ENCODE measurements at places on chromosomes 2 and 18. TPM values are rescaled to one million over a fixed set of nuclear protein-coding genes. Genes with fewer than 3 reads are reported as not detected.

DNA sequence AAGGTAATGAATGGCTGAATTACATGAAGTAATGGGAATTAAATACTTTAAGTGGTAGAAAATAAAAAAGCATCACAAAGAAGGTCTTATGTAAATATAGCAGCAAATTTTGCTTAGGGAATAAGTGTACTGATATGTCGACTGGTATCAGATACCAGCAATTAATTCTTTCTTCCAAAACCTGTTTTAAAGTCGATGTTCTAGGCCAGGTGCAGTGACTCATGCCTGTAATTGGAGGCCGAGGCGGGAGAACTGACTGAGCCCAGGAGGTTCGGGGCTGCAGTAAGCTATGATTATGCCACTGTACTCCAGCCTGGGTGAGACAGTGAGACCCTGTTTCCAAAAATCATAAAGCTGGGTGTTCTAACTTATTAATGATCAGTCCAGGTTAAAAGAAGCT lies 30.3 kb downstream of the SP3 start:
- H3K36me3 ChIP-seq = no peaks in the 10 kb centered on the region
- peaks cover 55% of the 10 kb centered on the region for H3K4me1 ChIP-seq
- H3K27me3 ChIP-seq = no peaks in the 10 kb centered on the region
- DNase-seq = no peak
- no peak overlapping the region for H3K4me3 ChIP-seq

- H3K36me3 ChIP-seq = no peaks in the 10 kb centered on the region
- H3K27me3 ChIP-seq = no peaks in the 10 kb centered on the region
- no peaks in the 10 kb centered on the region for H3K4me1 ChIP-seq
- no peak overlapping the region for H3K27ac ChIP-seq
- no peak for DNase-seq
These were observed 213.7 kb downstream of the TSN start for GRCh38 chr2:121969166-121969565.

- no peak overlapping the region for H3K27ac ChIP-seq
- H3K4me3 ChIP-seq = no peak overlapping the region
- H3K4me1 ChIP-seq = no peaks in the 10 kb centered on the region
- no peaks in the 10 kb centered on the region for H3K36me3 ChIP-seq
These were observed 45.9 kb upstream of the NYAP2 start for GRCh38 chr2:225353579-225354085.

DNA sequence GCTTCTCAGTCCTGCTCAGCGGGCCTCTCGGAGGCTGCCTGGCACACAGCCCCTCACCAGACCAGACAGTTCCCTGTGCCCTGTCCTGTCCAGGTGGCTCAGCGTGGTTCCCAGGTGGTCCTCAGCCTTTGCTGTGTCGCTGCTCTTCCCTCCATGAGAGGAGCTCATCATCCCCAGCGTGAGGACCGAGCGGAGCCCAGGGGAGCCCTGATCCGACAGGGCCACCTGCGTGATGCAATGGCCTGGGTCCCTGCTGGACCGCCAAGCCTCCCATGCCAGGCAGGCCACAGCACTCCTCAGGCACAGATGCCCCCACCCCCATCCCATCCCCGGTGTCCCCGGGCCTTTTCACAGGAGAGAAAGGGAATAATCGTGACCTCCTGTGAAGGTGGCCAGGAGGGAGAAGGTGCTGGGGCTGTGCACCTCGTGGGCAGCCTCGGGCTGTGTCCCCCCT lies 4.3 kb downstream of the GPC1 start:
- H3K36me3 ChIP-seq = no peaks in the 10 kb centered on the region
- peaks cover 22% of the 10 kb centered on the region for H3K27me3 ChIP-seq
- H3K27ac ChIP-seq = no peak overlapping the region
- H3K4me1 ChIP-seq = peaks cover 9% of the 10 kb centered on the region
- H3K4me3 ChIP-seq = no peak overlapping the region

- H3K27ac ChIP-seq = no peak overlapping the region
- no peaks in the 10 kb centered on the region for H3K36me3 ChIP-seq
- no peaks in the 10 kb centered on the region for H3K27me3 ChIP-seq
- H3K4me1 ChIP-seq = no peaks in the 10 kb centered on the region
- no peak for DNase-seq
These were observed 22.8 kb downstream of the EHD3 start for GRCh38 chr2:31256611-31257382.

GRCh38 chr2:197838579-197838978 lies 34.2 kb downstream of the PLCL1 start:
- no peak overlapping the region for H3K27ac ChIP-seq
- no peaks in the 10 kb centered on the region for H3K27me3 ChIP-seq
- H3K4me1 ChIP-seq = peaks cover 58% of the 10 kb centered on the region
- no peak for DNase-seq
- H3K4me3 ChIP-seq = peak overlapping the region; percentile 29

GRCh38 chr2:66679442-66679841 lies 244.5 kb downstream of the MEIS1 start:
- H3K36me3 ChIP-seq = no peaks in the 10 kb centered on the region
- no peak overlapping the region for H3K27ac ChIP-seq
- H3K4me3 ChIP-seq = no peak overlapping the region
- no peaks in the 10 kb centered on the region for H3K27me3 ChIP-seq
- no peaks in the 10 kb centered on the region for H3K4me1 ChIP-seq
- no peak for DNase-seq

GRCh38 chr2:182081602-182082260 lies 96.1 kb downstream of the PPP1R1C start:
- no peak overlapping the region for H3K27ac ChIP-seq
- H3K36me3 ChIP-seq = no peaks in the 10 kb centered on the region
- H3K4me1 ChIP-seq = no peaks in the 10 kb centered on the region

DNA sequence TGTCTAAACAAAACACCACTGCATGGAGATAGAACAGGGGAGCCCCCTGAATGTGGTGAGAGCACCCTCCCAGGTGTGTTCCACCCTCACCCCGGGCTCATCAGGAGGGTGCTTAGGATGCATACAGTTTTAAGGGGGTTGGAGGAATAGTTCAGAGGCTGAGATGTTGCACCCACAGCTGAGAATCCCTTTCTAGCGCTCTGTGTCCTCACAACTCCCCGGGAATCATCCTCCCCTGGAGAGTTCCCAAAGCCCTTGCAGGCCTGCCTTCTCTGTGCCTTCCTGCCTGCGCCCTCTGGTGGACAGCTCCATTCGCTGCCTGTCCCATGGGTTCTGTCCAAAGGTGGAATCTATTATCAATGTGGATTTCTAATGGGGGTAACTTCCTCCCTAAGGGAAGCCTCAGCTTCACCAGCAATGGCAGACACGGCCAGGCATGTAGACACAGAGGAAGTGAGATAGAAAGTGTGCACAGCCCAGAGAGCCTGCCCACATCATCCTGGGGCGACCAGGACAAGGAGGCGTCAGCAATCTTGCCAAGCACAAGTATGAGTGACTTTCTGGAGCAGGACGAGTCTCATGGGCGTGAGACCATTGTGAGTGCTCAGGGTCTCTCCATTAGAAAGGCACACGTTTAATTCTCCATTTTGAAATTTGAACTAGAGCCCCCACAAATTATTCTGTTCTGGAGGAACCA lies 1.2 kb upstream of the UGT1A5 start:
- no peaks in the 10 kb centered on the region for H3K4me1 ChIP-seq
- no peaks in the 10 kb centered on the region for H3K36me3 ChIP-seq
- no peak overlapping the region for H3K4me3 ChIP-seq

DNA sequence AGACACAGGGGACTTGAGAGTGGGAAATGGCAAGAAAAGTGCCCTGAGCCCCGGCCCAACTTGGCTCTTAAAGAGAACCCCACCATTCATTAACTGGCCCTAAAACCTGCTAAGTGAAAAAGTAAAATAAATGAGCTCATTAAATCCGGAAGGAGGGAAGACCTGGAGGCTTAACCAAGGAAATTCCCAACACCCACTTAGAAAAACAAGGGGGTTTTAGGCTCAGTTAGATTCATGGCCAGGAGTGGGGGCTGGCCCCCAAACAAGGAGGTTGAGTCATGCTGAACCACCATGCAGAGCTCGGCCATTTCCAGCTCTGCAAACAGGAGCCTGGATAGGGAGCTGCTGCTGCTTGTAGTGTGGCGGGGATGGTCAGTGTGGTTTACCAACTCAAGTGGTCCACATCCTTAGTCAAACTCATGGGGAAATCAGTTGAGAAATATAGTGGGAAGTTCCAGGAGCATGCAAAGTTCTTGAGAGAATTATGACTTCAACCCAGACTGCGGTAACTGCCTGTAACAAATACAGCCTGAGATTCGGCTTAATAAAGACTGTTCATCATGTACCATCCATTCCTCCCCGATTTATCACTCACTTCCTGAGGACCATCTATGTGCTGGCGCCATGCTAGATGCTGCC lies 39.7 kb upstream of the MRPL19 start:
- H3K27ac ChIP-seq = no peak overlapping the region
- H3K4me3 ChIP-seq = no peak overlapping the region

GRCh38 chr18:78686976-78687685 lies 292.5 kb upstream of the SALL3 start:
- no peak overlapping the region for H3K27ac ChIP-seq
- no peaks in the 10 kb centered on the region for H3K36me3 ChIP-seq
- DNase-seq = no peak
- H3K4me3 ChIP-seq = no peak overlapping the region
- no peaks in the 10 kb centered on the region for H3K4me1 ChIP-seq

DNA sequence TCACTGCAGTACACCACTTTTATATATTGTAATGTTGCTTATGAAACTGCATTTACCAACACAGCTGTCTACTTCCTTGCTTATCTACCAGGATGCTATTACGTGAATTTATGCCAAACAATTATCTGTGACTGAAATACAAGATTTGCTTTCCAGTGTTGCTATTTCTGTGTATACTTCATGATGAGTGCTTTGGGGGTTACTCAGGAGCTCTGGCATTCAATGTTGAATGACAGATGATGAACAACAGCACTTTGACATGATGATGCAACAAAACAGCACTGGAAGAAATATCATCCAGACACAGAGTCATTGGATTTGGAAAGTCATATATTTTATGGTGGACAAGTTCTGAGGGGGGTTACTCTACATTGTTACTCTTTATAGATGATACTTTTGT lies 125.8 kb downstream of the NETO1 start:
- no peaks in the 10 kb centered on the region for H3K27me3 ChIP-seq
- no peak for DNase-seq
- no peak overlapping the region for H3K27ac ChIP-seq
- no peaks in the 10 kb centered on the region for H3K36me3 ChIP-seq

GRCh38 chr2:12641441-12641840 lies 75.3 kb upstream of the TRIB2 start:
- no peak for DNase-seq
- H3K4me3 ChIP-seq = no peak overlapping the region
- H3K27me3 ChIP-seq = no peaks in the 10 kb centered on the region
- no peak overlapping the region for H3K27ac ChIP-seq
- peaks cover 5% of the 10 kb centered on the region for H3K4me1 ChIP-seq

The TUBA3E gene
- not detected for polyA plus RNA-seq

The CYTIP gene
- 144 TPM for polyA plus RNA-seq

The GCG gene
- not detected for polyA plus RNA-seq

The SERPINB5 gene
- not detected for polyA plus RNA-seq

The NEB gene
- polyA plus RNA-seq = 0.10 TPM

The PSMD1 gene
- polyA plus RNA-seq = 60.6 TPM
